ACHN (cell line): ENCODE measurements at places on chromosomes 7 and 10.

- DNase-seq = no peak
Observed at GRCh38 chr7:55031075-55031474, 12.3 kb downstream of the EGFR start.

DNA sequence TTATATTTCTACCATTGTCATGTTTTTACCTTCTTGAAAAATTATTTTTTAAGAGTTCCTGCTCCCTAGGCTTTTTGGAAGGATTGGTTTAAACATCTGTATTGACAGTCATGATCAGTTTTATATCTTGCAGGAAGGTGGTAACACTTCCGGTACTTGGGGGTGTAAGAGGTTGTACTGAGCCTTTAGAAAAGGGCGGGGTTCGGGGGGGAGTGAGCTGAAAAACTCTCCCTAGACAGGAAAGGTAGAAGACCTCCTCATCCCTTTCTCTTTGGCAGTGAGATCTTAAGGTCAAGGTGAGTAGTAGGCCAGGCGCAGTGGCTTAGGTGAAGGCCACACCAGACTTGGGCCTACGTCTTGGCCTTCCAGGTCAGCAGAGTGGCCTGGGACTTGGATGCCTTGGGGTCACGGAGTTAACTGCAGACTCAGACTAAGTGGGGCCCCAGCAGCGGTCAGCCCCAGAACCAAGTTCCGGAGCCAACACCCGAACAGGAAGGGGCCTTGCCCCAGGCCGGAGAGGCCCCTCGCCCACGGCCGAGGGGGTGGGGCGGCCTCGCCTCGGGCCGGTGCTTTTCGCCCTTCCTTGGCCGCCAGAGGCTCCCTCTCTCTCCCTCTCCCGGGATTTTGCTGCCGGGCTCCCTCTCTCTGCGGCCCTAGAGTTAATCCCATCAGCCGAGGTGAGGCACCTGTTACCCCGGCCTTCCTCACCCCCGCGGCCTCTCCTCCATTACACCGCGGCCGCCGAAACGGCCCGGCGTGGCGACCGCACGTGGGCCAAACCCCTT lies at the start of gene PPP1R9A:
TSS of gene PPP1R9A (plus strand) at position 569 of the 785 bp plus-strand sequence. CDS start 2,520 bp downstream, outside the sequence.
- peak; percentile 84 for DNase-seq

GRCh38 chr10:53490553-53490952 lies 718.0 kb upstream of the MBL2 start:
- no peak for DNase-seq

DNA sequence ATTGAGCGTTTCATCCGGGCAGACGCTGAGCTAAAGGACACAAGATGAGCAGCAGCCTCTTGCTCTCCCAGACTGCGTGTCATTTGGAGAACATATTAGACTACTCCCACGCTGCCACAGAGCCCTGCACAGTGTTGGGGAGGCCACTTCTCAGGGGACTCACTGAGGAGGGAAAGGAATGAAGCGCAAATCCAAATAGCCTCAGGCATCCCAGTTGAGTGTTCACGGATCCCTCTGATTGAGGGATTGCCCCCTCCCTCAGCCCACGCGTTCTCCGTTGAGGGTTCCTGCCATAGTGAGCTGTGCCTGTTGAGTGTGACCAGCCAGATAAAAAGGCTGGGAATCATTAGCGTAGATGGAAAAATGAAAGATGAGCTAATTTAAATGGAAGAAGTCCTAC lies 563.4 kb downstream of the ACTR3B start:
- DNase-seq = no peak

- peak; percentile 77 for DNase-seq
Observed at GRCh38 chr10:101217450-101218281, 11.6 kb downstream of the LBX1 start.

DNA sequence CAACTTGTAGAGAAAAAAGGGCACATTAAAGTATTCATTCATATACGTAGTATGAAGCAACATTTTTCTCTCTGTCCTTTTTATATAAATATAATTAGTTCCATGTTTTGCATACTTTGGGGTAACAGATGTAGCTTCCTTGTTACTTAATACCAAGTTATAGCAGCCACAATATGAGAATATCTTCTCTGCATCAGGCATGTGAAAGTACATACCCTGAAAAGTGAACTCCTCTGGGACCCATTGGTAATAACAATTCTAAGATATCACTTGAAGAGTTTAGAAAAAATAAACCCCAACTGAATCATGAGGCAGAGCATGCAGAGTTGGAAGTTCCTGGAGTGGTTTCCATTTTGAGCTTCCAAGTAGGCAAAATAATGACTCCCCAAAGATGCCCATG lies 2.4 kb upstream of the CRPPA start:
- DNase-seq = no peak

DNA sequence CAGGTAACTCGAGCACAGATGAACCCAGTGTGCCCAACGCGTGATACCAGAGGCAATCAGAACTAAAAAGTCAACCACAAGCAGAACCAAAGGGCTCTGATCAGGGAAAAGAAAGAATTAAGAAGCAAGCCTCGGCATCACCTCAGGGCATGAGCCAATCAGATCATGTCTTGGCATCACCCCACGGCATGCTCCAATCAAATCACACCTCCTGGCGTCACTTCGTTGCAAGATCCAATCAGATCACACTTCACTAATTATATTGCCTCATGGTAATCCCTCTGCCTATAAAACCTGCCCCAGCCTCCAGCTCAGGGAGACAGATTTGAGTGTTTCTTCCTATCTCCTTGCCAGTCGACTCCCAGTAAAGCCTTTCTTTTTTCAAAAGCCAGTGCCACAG lies 46.8 kb downstream of the TYW1B start:
- no peak for DNase-seq

- DNase-seq = no peak
Observed at GRCh38 chr7:101511965-101512364, 117.1 kb downstream of the MYL10 start.

- no peak for DNase-seq
Observed at GRCh38 chr7:6266699-6267098, 5.7 kb downstream of the CYTH3 start.

GRCh38 chr10:88874281-88874680 lies 5.8 kb upstream of the STAMBPL1 start:
- DNase-seq = no peak

GRCh38 chr7:141073641-141074161 lies at the start of gene TMEM178B:
Gene TMEM178B, plus strand, starts transcription at chr7:141074064.
- DNase-seq = peak; percentile 41

- DNase-seq = no peak
Observed at GRCh38 chr7:24978843-24979469, 1.0 kb downstream of the OSBPL3 start.

- DNase-seq = no peak
Observed at GRCh38 chr10:35392482-35393228, 56.3 kb downstream of the CCNY start.
